ENCODE measurements at places on chromosomes 5 and 9. TPM values are rescaled to one million over a fixed set of nuclear protein-coding genes. Genes with fewer than 3 reads are reported as not detected.

Gene ZBTB6
- polyA plus RNA-seq, result 7.7 TPM

GRCh38 chr5:154249826-154250225 lies 59.3 kb downstream of the GALNT10 start:
- DNase-seq, result no peak

GRCh38 chr5:100909034-100909433 lies 6.0 kb upstream of the ST8SIA4 start:
- DNase-seq, result no peak

GRCh38 chr5:129460936-129461710 lies 1.0 kb downstream of the ADAMTS19 start:
- peak; percentile 28 for DNase-seq

Gene SPAG8
- 0.71 TPM for polyA plus RNA-seq

DNA sequence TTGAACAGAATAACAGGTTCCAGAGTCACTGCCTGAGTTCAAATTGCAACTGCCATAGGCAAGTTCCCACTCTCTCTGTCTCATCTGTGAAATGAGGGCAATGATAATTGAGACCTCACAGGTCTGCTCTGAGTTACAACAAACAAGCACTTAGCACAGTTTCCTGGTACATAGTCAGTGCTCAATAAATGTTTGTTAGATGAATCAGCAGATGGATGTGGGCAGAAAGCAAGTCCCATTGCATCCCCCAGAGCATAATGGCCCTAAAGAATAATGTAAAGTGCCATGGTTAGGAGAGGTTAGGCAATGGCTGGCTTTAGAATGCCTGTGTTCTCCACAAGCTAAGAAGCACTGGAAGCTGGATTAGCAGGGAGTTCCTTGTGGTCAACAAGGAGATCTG lies 136.5 kb upstream of the LARP1 start:
- no peak for DNase-seq

Gene SMIM32
- not detected for polyA plus RNA-seq

- DNase-seq, result peak; percentile 58
Observed at GRCh38 chr9:38687389-38687842, 32.5 kb downstream of the FAM240B start.

Gene SMU1
- 26.5 TPM for polyA plus RNA-seq

DNA sequence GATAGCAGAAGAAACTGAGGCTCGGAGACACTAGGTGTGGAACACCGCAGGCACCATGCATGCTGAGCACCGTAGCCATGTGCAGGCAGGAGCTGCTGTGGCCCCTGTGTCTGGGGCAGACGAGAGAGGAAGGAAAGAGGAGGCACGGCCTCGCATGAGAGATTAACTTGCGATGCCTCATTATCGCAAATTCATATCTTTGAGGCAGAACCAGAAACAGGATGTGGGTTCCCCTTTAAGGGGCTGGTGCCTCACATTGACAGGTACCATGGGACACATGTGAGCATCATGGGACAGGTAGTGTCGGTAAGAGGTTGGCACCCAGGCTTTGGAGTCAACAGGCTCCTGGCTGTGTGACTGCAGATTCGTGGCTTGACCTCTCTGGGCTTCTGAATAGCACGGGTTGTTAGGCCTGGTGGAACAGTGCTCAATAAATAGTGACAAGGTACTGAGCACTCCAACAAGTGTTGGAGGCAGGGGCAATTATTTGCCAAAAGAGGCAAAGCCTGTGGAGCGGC lies 40.8 kb downstream of the NAIF1 start:
- no peak for DNase-seq

GRCh38 chr5:91362935-91363334 lies 20.2 kb downstream of the ARRDC3 start:
- no peak for DNase-seq

- DNase-seq, result no peak
Observed at GRCh38 chr9:35845824-35846771, 17.1 kb downstream of the TMEM8B start.

Gene MRPL50
- polyA plus RNA-seq, result 23.7 TPM

GRCh38 chr9:93830606-93831005 lies 124.5 kb downstream of the BARX1 start:
- no peak for DNase-seq

DNA sequence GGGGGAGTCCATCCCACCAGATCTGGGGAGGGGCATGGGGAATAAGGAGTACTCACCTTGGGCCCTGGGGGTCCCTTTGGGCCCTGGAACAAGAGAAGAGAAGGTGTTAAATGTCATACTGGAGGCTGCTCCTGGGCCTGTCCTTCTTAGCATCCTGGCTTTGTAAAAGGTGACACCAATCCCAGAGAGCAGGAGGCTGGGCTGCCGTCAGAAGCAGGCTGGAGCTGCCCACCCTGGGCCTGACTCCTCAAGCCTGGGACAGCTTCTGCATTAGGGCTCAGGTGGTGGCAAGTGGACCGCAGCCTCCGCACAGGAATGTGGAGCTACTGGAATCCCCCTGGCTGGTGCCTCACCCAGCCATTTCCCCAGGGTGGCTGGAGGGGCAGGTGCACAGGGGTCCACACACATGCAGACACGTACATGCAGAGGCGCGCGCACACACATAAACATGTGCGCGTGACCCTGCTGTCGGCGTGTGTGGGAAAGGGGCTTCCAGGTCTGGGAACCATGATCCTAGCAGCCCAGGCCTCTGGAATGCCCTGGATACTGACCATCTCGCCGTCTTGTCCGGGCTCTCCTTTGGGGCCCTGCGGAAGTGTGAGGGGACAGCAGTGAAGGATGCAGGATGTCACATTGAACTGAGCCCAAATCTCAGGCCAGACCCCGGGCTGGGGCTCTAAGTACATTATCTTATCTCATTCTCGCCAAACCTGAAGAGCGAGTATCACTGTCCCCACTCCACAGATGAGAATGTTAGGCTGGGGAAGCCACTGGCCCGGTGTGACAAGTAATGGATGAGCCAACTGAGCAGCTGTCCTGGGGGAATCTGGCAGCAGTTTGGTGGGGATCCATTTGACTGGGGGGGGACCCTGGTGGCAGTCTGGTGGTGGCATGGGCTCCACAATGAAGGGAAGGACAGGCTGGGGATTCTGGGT lies 29.3 kb upstream of the PHYKPL start:
- DNase-seq, result no peak

DNA sequence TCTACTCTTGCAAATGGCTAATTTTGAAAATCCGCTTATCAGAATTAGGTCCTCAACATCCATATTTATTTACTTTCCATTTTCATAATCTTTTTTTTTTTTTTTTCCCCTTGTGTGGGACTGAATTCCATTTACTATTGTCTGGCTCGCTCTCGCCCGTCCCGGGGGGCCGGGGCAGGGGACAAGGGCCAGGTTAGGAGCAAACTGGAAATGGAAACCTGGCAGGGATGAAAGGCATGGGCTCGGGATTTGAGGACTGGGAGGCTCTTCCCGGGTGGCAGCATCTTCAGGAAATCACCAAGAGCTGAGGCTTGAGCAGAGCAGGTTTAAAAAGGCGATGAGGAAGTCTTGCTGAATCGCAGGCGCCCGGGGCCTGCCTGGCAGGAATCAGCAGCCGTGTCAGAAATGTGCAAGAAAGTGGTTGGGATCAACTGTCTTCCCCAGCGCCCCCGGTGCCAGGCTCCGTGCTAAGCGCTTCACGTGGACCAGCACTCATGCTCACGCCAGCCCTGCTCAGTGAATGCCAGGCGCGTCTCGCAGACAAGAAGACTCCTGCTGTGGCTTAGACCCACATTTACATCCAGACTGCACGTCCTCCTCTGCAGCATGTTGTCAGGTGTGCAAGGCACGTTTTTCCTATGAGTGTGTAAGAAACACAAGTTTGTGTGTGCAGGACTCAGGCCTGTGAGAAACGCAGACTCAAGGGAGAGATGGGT lies 66.3 kb upstream of the UNC5A start:
- DNase-seq, result no peak

- DNase-seq, result no peak
Observed at GRCh38 chr9:131238402-131239021, 37.8 kb downstream of the FAM78A start.

Gene RAI14
- 76.7 TPM for polyA plus RNA-seq

- DNase-seq, result peak; percentile 78
Observed at GRCh38 chr5:43193181-43193893, 1.3 kb downstream of the NIM1K start.

Gene SLC27A6
- 0.11 TPM for polyA plus RNA-seq

GRCh38 chr9:123957168-123957721 lies 27.3 kb upstream of the DENND1A start:
- no peak for DNase-seq

Gene LCN9
- not detected for polyA plus RNA-seq

DNA sequence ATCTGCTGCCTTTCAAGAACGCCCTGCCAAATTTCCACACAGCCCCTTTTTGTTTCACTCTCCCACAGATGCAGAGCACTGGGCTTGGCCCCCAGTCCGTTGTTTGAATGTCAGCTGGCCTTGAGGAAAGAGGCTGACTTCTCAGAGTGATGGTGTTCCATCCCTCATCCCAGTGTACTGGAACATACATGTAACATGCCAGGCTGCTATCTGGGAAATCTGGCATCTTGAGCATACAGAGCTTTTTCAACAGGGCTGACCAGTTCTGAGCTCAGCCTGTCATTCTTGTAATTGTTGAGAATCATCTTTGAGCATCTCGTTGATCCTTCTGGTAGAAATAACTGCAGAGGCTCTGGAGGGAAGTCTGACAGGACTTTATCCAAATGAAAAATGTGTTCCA lies 2.8 kb downstream of the GALNT10 start:
- DNase-seq, result no peak

- no peak for DNase-seq
Observed at GRCh38 chr5:154776167-154776566, 21.0 kb downstream of the LARP1 start.

GRCh38 chr5:93462916-93463315 lies 118.1 kb downstream of the NR2F1-AS1 start:
- DNase-seq, result no peak

GRCh38 chr5:74625742-74626241 lies 14.7 kb downstream of the ENC1 start:
- DNase-seq, result no peak

Gene OR1Q1
- polyA plus RNA-seq, result 0.10 TPM

DNA sequence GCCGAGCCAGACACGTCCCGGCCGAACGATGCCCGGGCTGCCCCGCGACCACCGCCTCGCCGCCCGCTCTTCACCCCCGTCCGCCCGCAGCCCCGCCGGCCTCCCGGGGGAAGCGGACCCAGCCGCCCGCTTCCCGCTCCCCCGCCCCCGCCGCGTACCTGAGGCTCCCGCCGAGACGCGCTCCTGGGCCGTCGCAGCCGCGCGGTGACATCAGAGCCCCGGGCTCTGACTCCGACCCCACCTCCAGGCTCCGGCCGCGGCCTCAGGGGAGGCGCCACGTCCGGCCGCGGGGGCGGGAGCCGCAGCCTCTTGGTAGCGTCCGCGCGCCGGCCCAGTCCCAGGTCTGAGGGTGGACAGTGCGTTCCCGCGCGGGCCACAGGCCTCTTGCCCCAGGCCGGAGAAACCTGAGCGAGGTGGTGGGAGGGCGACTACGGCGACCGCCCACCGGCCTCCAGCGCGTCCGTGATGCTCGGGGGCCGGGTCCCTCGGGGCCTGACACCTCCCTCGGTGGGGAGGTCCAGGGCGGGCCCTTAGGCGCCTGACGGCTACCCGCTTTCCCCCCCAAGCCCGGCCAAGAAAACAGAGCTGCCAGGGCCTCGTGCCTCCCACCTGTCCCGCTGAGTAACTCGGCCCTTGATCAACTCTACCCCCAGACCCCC lies at the start of gene SHROOM1:
Gene SHROOM1, minus strand, starts transcription at position 212 of the 659 bp plus-strand sequence. CDS start 4,507 bp downstream, outside the sequence.
- DNase-seq, result peak; percentile 65

DNA sequence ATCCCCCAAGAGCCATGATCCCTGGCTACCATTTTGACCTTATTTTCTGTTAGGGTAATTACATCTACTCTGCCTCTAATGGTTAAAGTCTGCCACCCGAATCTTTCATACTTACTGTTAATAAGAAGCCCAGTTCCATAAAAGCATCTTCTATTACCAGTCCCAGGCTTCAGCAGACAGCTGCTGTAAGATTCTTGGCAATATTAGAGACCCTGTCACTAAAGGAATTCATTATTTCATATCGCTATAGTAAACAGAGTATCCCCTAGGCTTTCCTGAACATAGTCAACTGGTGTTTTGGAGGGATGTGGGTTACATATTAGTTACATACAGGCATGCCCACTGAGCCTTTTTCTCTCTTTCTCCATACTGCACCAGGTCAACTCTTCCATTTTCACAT lies 608.7 kb upstream of the SEMA6A start:
- no peak for DNase-seq

- no peak for DNase-seq
Observed at GRCh38 chr5:96637196-96637595, 25.0 kb upstream of the CAST start.

Gene PPWD1
- 31.3 TPM for polyA plus RNA-seq

GRCh38 chr9:125986966-125987365 lies 239.8 kb downstream of the PBX3 start:
- DNase-seq, result no peak

DNA sequence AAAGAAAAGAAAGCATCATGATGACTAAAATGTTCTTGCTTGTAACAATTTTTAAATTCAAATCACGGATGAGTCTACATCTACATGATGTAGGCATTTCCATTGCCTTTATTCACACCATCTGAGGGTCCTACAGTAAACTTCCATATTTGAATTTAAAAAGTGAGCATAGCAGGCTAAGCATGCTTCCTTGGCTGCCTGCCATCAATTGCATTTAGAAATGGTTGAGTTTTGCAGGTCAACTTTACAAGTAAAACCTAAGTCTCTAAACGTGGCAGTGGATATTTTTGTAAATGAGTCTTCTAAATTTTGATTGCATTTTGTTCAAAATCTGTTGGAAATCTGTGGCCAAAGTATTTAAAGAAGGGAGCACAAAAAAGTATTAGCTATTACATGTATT lies 136.5 kb upstream of the PTCH1 start:
- DNase-seq, result no peak

- no peak for DNase-seq
Observed at GRCh38 chr9:5841771-5842573, 9.1 kb upstream of the ERMP1 start.

Gene SPINK4
- polyA plus RNA-seq, result not detected

DNA sequence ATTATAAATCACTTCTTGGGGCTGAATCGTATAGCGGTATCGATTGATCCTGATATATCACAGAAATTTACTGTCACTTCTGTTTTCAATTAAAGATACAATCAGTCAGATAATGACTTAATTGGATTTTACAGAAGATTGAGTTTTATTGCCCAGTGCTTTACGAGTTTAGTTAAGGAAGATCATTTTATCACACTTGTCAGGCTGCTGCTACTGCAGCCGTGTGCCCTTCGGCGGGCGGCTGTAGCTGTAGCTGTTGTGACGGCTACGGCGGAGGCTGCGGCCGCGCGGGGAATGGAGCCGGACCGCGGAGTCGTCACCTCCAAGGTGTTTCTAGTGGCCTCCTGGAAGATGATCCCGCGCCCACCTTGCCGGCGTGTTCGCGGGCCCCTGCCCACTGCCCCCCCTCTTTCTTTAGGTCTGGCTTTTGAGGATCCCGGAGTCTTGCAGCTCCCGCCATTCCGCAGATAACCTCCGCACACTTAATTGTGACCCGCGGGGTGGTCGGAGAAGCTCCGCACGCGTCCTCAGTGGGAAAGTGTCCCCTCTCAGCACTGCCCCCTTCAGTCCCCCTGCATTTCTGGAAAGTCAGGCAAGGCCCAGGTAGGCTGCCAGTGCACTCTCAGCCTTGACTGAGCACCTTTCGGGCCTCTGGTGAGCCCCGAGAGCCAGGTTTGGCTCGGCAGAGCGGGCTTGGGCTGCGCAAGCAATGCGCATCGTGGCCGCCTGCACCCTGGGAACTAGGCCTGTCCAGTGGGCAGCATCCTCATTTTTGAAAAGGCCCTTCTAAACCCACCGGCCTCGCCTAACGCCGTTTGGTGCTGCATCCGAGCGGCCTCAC lies 6.9 kb upstream of the DMRT3 start:
- no peak for DNase-seq
